ENCODE measurements at places on chromosomes 3 and 15.

DNA sequence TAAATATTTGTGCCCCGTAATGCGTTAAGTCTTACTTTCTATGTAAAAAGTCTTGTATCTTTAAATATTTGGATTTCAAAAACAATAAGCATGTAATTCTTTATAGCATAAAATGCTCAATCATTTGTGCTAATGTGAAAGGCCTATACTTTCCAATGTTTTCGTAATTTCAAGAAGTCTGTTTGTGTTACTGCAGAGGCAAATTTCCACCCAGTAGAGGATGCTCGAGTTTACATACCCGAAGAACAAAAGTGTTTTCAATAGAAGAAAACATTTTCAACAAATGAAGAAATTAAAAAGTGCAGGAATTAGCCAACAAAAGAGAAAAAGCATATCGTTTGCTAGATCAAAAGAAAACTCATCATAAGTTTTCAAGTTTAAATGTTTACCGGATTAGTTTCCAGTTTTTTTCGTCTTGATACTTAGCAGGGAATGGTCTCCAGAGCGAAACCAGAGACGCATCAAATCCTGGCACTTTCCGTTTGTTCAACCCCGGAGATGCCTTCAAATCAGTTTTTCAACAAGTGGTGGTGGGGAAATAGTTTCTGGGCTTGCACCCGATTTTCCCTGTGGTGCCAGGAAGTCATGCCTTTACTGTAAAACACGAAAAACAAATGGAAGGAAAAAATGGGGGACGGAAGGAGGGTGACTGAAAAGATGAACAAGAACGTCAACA, 1.0 kb downstream of the CGGBP1 start:
- peak; percentile 30 for DNase-seq

- DNase-seq: no peak
These were observed 340.9 kb upstream of the TBL1XR1 start for GRCh38 chr3:177538048-177538749.

DNA sequence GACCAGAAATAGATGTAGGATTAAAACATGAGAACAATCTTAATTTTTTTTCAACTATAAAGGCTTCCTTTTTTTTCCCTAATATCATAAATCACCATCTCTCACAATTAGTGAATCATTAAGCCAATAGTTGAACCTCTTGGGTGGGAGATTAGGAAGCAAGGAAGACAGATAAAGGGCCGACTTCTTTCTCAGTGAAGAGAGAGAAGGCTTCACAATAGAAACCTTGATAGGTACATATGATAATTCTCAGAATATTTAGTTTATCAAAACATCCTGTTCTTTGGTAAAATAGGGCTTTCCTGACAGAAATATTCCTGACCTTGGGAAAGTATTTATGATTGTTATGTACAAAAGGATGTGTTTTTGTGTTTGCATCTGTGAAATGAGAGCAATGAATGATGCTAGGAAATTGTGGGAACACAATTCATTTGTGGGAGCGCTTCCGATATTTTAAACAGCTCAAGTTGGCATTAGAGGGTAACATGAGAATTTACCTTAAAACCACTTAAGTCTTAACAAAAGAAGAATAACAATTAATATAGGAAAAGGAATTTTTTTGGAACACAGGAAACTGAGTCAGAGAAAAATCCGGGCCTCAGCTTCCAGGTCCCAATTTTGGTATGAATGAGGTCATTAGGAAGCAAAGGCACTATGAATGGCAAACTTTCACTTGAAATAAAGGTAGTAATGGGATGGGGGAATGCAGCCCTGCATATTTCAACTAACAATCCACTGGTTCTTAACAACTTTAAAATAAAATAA, 263.2 kb upstream of the TGFBR2 start:
- no peak for DNase-seq

DNA sequence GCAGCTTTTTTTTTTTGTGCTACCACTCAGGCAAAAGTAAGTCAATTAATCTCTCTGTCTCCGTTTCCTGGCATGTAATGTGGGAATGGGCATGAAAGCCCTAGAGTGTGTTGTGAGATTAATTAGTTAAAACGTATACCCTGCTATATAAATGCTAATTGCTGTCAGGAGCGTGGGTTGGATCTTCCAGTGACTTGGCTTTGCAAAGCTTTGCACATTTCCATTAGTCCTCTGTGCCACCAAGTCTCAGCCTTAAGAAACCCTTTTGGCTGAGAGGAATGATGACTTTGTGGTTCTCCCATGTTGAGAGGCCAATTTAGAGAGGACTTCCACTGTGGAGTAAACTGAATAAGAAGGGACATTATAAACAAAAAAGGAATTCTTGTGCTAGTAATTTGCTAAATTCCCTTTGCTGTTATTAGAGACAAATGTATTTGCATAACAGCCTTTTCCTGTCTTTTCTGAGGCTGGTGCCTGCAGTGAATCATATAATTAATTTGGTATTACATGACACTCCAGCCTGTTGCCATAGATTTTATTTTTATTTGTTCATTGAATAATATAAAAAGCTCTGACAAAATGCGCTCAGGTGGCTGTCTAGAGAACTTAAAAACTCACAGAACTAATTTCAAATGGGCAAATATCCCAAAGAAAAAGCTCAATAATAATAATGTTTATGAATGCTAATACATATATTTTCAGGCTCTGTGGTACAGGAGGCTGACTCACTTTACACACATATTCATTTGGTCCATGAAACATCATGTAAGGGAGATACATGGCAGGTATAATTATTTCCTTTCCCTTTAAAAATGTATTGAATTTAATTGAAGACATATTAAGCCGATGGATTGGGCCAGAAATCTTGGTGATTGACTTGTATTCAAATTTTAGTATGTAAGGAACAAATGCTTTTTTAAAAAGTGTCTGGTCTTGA, 82.7 kb downstream of the IL1RAP start:
- DNase-seq: no peak

DNA sequence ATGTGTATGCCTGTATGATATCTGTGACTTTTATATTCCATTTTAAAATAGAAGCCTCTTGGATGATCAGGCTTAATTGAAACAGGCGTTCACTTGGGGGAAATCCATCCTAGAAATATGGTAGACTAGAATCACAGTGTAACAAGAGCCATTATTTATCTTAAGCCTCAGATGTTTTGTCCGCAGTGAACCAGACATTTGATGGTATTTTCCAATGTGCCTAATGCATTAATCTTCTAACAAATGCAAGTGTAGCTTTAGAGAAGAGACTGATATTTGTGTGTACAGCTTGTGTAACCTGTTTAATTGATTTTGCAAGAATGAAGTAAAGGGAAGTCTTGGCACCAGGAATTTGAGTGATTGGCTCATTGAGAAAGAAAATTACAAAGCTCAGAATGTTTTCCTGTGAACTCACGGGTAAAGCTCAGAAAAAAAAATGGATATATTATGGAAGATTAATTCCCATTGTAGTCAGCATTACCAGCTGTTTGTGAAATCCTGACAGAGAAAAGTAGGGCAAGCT, 155.7 kb downstream of the SV2B start:
- DNase-seq: no peak

- no peak for DNase-seq
These were observed 127.6 kb downstream of the POLQ start for GRCh38 chr3:121418182-121418581.

GRCh38 chr3:16402451-16402850, 111.0 kb downstream of the RFTN1 start:
- DNase-seq: no peak

DNA sequence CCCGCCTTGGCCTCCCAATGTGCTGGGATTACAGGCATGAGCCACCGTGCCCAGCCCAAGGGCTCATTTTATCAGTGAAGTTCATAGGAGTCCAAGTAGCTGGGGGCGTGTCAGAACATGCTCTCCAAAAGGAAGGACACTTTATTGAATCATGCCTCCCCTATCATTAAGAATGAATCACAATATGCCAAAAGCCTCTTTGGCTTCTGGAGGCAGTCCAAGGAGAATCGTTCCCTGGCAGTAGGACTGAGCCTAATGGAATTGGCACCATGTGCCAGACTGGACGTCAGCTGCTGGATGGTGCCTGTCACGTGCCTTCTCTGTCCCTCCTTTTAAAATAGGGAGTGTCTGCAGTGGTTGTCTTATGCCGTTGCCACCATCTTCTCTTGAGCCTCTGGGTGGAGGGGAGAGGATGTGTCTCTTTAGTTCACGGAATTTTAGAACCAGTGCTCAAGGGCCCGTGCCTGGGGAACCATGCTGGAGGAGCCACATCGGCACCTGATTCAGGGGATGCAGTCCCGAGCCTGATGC, 234.7 kb upstream of the LYSMD4 start:
- no peak for DNase-seq

GRCh38 chr3:134239538-134239937, 11.1 kb downstream of the RYK start:
- DNase-seq: no peak
